Stimulated activated CD8-positive, alpha-beta memory T cell treated with anti-CD3 and anti-CD28 coated beads, Interleukin-7, amount 100 ng/mL, for 4 hours (primary cell): ENCODE measurements at places on chromosomes 7 and 10.

GRCh38 chr10:3865565-3865964 is 80.6 kb upstream of the KLF6 start:
- no peak for DNase-seq

GRCh38 chr10:23217471-23217870 is 25.4 kb downstream of the PTF1A start:
- no peak for DNase-seq

DNA sequence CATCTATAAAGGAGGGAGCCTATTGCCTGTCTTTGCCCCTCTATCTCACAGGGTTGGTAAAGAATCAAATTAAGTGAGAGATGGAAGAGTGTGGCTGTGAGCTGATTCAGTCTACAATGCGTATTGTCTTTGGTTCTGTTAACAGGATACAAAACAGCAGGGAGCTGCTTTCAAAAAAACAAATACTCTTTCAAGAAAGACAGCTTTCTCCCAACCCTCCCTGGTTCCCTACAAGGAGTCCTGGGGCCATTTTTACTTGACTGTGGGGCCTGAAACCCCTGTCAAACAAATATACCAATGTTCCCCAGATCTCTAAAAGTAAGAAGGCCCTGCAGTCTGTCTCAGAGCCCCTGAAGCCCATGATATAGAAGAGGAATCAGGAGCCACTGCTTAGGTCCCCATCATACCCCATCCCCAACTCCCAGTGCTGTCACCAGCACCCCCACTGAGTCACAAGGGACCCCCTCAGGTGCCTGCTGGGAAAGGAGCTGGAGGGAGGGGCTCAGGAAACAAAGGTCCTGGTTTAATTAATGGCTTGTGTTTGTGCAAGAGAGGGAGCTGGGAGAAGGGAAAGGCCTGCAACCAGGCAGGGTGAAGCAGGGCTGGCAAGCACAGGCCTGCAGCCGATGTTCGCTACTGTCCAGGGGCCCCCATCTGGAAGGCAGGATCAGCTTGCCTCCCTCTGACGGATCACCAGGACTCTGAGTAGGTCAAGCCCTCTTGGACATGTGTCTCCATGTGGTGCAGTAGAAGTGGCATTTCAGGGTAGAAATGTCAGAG is 182.0 kb upstream of the GHITM start:
- no peak for DNase-seq

- DNase-seq, result no peak
Observed at GRCh38 chr7:40746841-40747556, 612.2 kb downstream of the SUGCT start.

- DNase-seq, result no peak
Observed at GRCh38 chr10:22626784-22627183, 87.6 kb downstream of the PIP4K2A start.

DNA sequence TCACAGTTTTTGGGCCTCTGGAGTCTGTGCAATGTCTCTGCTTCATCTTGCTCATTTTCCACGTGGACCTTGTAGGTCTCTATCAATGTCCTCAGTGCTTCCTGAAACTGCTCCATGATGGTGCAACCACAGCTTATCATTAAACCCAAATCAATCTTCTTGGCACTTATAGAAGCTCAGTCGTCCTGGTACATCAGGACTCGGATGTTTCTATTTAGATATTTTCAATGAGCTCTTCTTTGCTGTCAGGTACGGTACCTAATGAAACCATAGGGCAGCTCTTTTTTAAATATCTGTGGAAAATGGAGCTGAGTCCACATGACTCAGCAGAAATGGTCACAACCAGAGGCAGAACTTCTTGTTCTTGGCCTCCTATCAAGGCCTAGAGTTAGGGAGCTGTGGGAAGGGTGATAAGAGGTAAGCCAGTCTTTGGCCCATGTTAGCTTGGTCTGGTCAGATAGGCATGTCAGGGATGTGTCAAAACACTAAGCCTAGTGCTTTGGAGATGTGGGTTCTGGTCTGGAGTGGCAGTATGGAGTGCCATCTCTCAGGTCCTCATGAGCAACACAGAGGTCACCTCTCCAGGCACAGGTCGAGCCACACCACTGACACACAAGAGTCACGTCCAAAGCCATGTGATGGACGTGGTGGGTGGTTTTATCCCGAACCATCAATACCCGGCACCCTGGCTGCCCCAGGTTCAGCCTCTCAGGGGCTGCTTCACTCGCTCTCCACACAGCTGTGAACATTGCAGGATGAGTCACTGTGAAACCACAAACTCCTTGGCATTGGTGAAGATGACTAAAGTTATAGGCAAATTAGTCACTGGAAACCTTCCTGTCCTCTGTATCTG is 87.0 kb downstream of the TBXAS1 start:
- DNase-seq, result peak; percentile 65

- DNase-seq, result no peak
Observed at GRCh38 chr7:12731214-12731656, 43.8 kb downstream of the ARL4A start.

GRCh38 chr7:113521468-113521867 is 397.3 kb downstream of the PPP1R3A start:
- no peak for DNase-seq

DNA sequence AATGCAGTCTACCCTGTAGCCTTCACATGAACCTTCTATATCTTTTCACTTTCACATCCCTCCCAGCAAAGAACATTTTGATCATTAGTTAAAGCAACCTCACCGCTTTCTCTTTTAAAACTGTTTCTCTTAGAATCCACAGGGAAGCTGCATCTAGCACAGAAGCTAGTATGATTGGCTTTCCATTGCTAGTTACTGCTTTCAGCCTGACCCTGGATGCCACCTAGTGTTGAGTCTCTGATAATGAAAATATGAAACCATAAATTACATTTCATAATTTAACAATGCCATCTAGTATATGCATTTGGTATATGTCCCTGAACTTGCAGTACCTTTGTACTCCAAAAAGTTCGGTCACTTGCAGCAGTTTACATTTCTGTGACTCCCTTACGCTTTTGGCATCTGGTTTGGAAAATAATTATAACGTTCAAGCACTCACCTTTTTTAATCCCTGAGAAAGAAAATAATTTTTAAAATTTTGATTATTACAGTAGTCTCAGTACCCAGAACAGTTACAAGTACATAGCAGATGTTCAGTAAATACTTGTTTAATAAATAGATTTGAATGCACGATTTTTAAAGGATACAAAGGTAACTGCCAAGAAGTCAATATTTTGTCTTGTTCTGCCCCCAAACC is 22.7 kb downstream of the CISD1 start:
- no peak for DNase-seq

GRCh38 chr7:138303230-138304070 is 156.6 kb upstream of the TRIM24 start:
- DNase-seq, result no peak

DNA sequence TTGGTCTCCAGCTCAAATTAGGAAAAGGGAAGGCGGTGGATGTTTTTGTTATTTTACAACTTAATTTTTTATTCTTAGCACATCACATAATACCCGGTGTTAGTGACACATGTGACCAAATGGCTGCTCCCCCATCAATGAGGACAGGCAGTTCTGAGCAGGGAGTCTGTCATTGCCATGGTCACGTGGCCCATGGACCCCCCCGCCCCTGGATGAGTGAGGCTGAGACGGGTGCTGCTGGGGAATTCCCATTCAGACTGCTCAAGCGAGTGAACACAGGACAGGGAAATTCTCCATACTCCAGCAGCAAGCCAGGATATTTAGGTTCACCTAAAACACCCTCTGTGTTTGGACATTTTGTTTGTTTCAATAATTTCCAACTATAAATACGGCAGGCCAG is 34.7 kb upstream of the SLC35B4 start:
- no peak for DNase-seq

DNA sequence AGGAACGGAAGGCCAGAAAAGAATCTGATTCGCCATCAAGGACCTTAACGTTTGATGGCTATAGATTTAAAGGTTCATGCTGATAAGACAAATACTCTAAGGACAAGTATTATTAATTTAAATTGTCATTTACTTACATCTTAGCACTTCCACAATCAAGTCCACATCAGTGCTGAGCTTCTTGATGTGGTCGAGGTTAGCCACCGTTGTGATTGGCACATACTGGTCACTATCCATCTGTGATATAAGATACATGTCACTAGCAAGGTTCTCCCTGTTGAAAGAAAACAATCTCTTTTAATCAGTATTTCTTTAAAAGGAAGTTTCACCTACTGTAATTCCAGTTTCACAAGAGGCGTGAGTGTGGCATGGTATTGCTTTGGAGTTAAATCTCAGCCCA is 88.7 kb downstream of the LARP4B start:
- DNase-seq, result no peak

- DNase-seq, result no peak
Observed at GRCh38 chr10:62155054-62155680, 113.5 kb downstream of the RTKN2 start.

DNA sequence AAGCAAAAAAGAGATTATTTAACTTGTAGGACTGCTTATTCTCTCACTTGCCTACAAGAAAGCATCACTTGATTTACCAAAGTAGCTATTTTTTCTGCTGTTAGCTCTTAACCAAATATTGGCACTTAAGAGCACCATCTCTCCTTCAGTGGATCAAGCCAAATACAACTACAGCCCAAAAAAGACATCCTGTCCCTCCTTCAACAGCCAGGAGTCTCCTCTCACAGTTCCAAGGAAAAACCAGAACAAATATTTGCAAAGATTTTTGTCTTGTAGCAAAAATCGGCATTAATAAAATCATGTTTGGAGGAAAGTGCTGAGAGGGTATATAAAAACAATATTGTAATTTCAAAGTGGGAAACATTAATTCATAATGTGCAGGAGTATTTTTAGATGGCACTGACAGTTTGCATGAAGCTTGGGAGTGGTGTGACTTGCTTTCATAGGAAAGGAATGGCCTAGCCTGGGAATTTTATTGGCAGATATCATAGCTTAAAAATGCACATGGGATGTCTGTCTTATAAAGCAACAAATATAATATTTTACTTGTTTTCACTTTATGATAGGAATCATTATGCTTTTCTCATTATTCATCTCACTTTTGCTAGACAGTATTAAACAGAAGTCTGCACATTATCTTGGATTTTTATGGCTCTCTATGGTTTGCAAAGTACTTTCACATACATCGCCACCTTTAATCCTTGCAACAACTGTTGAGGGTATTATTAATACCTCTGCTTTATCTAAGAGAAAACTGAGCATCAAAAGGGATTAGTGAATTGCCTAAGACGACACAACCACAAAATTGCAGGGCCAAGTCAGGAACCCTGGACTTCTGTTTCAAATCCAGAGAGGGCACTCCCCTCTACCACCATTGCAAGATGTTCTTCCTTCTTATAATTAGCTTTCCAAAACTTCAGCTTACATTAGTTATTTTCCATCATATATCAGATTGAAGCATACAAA is 103.5 kb downstream of the AGMO start:
- no peak for DNase-seq
